ENCODE measurements at places on chromosomes 2 and 18.

DNA sequence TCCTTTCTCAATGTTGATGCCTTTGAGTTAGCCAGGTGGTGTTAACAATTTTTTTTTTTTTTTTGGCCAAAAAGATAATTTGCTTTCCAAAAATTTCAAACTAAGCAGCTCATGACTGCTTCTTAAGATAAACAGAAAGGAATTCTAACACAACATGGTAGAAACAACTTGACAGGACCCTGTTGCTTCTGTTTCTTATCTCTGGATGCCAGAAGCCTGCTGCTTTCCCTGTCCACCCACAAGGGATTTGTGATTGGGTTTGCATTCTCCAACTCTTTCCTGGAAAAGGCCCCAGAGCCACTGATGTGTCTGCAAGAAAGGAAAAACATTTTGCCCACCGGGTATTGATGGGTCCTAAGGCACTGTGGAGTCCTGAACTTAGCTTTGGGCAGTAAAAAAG, 217.2 kb upstream of the PKDCC start:
- no peak for DNase-seq

GRCh38 chr2:74703373-74703772, 49.3 kb downstream of the SEMA4F start:
- DNase-seq: no peak

- DNase-seq: no peak
Measured at GRCh38 chr2:140836826-140837225, 1294.0 kb downstream of the LRP1B start.

GRCh38 chr2:10520154-10520553, 72.0 kb upstream of the ODC1 start:
- DNase-seq: no peak

DNA sequence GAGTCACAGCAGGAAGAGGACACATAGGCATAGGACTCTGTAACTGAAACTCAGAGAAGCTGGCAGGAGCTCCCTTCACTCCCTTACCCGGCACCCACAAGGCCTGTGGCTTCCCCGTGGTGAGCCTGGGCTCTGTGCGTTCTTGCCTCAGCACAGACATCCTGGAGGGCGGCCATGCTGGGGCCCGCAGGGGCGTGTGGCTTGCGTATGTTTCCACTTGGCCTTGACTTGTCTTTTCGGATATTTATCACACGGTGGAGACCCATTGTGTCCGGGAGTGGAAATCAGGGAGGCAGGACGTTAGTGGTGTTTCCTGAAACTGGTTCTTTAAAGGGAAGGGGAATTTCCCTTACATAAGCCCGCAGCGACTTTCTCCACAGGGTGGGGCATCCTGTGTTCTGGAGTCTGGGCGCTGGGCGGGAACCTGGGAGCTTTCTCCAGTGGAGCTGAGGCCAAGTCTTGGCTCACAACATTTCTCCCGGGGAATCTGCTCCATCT, 49.9 kb upstream of the EML6 start:
- DNase-seq: no peak

DNA sequence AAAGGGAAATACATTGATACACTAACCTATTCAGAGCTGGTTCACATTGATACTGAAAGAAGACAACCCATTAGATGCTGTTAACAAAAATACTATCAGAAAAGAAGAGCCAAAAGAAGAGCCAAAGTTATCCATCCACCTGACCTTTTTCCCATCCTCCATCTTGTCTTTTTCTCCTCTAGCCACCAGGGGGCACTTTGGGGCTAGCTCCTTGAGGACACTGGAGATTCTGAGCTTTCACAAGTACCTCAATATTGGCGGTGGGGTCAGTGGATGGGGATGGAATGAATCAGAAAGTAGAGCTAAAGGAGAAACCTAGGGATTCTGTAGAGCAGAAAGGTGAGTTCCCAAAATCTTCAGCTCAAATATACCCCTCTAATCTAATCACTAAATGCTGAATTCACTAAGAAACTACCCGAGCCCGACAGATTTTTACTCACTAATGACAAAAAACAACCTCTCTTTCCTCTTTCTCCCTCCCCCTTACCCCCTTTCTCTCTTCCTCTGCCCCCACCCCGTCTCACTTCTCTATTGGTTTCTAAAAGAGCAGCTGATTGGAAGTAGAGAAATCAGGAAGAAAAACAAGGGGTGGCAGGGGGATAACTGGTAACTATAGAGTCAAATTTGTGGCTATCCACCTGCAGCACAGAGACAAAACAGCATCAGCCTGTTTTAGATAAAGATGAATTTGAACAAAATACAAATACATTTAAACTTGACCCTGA, 203.3 kb downstream of the TCF4 start:
- DNase-seq: no peak

GRCh38 chr2:98518101-98518500, 73.4 kb downstream of the INPP4A start:
- DNase-seq: peak; percentile 38

DNA sequence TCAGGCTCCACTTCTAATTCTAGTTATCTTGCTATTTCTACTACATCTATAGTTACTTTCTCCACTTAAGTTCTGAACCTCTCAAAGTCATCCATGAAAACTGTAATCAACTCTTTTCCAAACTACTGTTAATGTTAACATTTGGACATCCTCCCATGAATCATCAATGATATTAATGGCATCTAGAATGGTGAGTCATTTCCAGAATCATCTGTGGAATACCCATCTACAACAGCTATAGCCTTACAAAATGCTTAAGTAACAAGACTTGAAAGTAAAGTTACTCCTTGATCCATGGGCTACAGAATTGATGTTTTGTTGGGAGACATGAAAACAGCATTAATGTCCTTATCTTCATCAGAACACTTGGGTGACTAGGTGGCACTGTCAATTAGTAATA, 35.4 kb downstream of the BARD1 start:
- no peak for DNase-seq

- no peak for DNase-seq
Measured at GRCh38 chr2:234995332-234996068, 43.7 kb downstream of the SH3BP4 start.
